ENCODE measurements at places on chromosomes 6 and 20.

- no peak for DNase-seq
These were observed 80.0 kb upstream of the ARG1 start for GRCh38 chr6:131492932-131493573.

- DNase-seq = no peak
These were observed 24.9 kb downstream of the EPHA7 start for GRCh38 chr6:93394471-93394870.

- no peak for DNase-seq
These were observed 2.9 kb downstream of the WFDC12 start for GRCh38 chr20:45121388-45121787.

DNA sequence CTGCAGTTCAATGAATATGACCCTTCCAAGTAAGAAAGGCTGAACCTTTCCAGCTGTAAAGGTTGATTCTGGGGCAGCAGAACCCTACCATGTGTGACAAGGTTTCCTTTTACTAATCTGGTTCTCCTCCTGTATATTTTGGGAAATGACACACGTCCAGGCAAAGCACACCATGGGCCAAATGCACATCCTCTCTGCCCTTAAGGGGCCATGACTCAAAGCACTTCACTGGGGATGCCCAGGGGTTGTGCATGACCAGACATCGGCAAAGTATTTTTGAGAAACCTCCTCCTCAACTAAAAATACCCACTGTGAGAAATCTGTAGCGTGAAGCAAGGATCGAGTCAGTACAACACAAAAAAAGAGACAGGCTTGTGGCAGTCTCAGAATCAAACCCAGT, 174.7 kb downstream of the BACH2 start:
- DNase-seq = peak; percentile 52

- no peak for DNase-seq
These were observed 4.5 kb downstream of the RIPOR2 start for GRCh38 chr6:24931296-24931695.

- no peak for DNase-seq
These were observed 67.5 kb downstream of the PKHD1 start for GRCh38 chr6:52019881-52020280.

DNA sequence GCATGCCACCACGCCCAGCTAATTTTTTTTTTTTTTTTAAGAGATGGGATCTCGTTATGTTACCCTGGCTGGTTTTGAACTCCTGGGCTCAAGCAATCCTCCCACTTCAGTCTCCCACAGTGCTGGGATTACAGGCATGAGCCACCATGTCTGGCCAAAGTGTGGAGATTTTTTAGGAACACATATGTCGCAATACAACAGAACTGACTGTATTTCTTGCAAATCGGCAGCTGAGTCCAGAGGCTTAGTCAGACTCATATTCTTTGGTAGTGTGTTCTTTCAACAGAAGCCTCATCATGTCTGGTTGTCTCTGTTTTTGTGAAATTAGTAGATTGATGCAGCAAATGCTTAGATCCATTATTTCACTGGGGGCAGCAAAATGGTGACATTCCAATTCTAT, 23.9 kb upstream of the CD164 start:
- DNase-seq = peak; percentile 41

DNA sequence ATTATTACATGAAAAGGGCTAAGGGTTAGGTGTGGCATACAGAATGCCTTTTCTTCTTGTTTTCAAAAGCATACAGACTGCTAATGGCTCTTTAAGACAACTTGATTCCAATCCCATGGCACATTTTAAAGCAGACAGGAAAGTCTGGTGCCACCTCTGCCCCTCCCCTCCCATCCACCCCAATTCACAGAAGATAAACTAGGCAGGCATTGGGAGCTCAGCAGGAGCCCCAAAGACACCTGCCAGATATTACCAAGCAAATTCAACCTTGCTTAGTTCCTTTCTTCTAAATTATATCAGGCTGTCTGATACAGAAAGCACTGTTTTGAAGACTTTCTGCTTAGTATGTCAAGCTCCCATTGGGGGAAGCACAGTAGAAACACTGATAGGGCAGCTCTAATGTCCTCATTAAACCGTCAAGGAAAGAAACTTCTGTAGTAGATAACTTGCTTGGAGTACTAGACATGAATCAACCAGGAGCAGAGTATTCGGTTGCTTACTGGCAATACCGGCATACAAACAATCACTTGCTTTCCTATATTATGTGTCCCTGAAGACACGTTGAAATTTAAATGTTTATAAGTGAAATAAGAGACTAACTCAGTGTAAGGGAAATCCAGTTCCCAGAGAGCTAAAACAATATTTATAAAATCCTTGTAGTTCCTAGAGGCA, 13.0 kb downstream of the SESN1 start:
- DNase-seq = no peak

GRCh38 chr6:128403618-128404444, 116.6 kb downstream of the PTPRK start:
- DNase-seq = no peak

DNA sequence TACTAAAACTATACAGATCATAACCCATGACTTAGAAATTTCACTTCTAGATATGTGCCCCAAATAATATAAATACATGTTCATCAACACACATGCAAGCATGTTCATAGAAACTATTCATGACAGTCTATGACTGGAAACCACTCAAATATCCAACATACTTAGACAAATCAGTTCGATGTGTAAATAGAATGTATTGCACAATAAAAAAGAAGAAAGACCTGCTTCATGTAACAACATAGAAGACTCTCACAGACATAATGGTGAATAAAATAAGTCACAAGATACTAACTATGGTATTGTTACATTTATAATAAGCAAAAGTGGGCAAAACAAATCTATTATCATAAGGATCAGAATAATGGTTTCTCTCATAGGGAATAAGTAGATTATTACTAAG, 163.5 kb upstream of the THBS2 start:
- no peak for DNase-seq

GRCh38 chr20:18057994-18058349, 256 bp upstream of the OVOL2 start:
- DNase-seq = no peak

DNA sequence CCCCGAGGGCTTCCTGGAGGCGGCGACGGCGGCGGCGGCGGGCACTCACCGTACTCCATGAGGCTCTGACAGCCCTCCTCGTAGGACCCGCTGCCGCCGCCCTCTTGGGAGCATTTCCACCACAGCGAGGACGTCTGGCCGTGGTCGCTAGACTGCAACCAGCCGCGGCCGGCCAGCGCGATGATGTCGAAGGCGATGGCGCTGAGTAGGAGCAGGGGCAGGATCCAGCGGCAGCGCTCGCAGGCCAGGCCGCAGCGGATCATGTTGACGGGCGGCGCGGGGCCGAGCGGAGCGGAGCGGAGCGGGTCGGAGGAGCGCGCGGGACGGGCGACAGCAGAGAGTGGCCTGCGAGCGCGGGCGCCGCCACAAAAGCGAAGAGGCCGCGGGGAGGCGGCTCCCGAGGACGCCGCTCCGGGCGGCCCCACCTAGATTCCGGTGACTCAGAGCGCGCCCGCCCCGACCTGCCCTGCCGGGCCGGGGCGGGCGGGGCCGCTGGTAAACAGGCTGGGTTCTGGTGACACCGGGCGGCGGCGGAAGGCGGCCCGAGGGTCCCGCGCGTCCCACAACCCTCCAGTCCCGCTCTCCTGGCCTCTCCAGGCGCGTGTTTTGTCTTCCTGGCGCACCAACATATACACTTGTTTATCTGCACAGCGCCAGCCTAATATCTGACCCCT, at the start of gene PERP:
Gene PERP, minus strand, starts transcription at position 342 of the 674 bp plus-strand sequence. Its CDS starts 79 bp downstream, at position 263.
- DNase-seq = peak; percentile 45

DNA sequence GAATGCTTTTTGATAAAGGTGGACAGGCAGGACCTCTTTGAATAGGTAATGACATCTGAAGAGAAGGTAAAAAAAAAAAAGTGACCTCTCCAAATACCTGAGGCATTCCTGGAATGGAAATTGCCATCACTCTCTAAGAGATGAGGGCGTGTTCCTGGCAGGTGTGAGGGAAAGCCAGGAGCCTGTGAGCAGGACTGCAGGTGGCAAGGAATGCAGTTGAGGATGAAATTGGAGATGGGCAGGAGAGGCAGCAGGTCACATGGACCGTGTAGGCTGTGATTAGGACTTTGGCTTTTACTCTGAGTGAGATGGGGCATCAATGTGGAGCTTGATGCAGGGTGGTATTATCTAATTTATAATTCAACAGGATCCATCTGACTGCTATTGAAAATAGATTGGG, 227.4 kb downstream of the LRFN2 start:
- no peak for DNase-seq

- DNase-seq = no peak
These were observed 303.2 kb downstream of the PACRG start for GRCh38 chr6:163030980-163031379.

- DNase-seq = no peak
These were observed 17.7 kb downstream of the METTL24 start for GRCh38 chr6:110340392-110340965.

DNA sequence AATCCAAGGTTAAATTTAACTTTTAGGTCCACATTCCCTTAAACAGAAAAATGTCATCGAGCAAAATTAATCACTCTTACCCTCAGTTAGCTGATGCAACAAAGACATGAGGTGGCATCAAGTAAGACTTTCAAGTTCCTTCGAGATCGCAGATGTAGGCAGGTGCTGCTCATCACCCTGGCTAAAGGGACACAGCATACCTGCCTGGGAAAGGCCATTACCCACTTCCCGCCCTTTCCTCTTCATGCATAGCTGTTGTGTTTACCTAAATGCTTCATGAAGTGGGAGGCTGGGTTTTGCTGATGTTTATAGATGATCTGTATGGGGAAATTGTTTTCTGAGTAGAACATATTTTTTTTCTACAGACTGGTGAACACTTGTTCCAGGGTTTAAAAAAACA, 67.7 kb downstream of the GFRA4 start:
- DNase-seq = no peak

GRCh38 chr6:3910106-3910663, 61.0 kb downstream of the FAM50B start:
- DNase-seq = no peak

DNA sequence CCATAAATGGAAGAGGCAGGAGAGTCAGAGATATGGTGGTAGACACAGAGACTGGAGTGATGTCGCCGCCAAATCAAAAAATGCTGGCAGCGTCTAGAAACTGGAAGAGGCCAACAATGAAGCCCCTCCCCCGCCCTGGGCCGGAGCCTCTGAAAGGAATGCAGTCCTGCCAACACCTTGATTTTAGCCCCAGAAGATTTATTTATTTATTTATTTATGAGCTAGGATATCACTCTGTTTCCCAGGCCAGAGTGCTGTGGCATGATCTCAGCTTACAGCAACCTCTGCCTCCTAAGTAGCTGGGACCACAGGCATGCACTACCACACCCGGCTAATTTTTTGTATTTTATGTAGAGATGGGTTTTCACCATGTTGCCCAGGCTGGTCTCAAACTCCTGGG, 82.6 kb upstream of the CCDC167 start:
- peak; percentile 55 for DNase-seq

- no peak for DNase-seq
These were observed 67.0 kb downstream of the RIPOR2 start for GRCh38 chr6:24868765-24869164.

DNA sequence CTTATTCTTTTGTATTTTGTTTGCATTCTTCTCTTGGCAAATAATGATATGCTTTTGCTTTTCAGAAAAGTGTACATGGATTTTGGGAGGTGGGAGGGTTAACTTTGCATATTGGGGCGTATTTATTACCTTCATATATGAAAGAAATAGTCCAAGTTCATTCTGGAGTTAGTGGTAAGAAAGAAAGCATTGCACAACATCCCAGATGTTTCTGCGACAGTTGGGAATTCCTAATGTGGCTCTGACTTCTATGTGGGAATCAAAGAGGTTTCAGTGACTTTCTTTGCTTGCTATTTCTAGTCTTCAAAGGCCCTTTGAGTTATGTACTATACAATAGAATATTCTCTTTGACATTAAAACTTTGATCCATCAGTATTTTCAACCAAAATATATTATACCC, 78.1 kb downstream of the MMUT start:
- DNase-seq = no peak

DNA sequence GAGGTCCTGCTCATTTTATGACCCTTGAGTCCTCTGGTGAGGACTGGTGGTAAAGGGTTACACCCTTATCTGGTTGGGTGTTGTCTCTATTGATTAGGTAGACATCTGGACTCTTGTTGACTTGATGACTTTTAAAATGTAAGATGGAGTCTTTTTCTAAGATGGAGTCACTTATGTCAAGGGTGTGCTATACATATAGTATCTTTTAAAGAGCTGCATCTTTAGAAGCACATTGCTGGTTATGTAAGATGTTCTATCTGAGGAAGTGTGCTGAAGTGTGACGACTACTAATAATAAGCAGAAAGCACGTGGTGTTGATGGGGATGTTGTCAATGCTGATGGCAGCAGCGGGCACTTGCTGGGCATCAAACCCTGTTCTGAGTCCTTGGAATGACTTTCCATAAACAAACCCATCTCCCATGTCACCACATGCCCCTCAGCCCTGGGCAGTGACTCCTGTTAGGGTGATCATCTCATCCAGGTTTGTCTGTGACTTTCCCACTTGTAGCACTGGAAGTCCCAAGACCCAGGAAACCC, 229.6 kb downstream of the EYA2 start:
- no peak for DNase-seq

GRCh38 chr6:19465760-19466159, 371.4 kb upstream of the ID4 start:
- peak; percentile 78 for DNase-seq

DNA sequence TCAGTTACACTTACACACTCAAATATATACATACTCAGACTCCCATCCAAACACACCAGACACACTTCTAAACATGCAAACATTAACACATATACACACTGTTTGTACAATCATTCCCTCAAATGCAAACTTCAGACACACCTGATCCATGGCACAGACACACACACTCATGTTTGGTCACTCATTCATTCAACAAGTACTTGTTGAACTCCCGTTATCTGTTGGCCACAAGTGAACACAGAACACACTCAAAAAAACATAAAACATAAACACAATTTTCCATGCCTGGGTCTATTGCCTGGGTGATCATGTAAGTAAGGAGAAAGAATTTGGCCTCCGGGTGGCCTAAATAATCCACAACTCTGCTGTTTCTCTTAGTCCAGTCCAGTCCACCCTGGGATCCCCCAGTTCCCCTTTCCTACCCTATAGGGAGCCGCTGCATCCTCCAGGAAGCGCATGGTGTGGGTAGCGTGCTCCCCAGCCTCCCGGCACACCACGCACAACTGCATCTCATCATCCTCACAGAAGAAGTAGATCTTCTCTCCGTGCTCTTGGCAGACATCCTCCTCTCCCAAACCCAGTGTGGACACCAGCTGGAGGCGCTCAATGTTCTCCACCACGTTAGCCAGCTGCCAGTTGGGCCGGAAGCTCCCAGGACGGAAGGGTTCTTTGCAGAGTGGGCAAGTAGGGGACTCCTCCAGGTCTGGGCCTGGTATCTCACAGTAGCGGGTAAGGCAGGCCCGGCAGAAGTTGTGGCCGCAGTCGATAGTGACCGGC, 815 bp downstream of the TRIM10 start:
- DNase-seq = no peak

DNA sequence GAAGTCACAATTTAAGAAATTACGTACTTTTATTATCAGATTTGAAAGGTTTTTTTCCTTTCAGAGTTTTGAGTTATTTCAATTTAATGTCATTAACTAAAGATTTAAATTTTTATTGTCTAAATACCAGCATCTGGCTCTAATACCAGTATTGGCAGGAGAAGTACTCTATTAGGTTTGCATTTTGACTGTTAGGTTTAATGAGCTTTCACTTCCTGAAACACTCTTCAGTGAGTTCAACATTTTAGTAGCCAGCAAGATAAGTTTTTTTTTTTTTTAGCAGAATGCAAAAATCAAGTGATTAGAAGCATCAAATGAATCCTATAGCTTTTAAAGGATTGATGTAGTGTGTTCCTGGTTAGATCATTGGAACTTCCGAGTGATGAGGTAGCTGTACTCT, 34.0 kb upstream of the SCGN start:
- DNase-seq = no peak

GRCh38 chr6:132425176-132425575, 23.9 kb upstream of the MOXD1 start:
- DNase-seq = no peak

Data from fibroblast of skin of right biceps (primary cell).